Osteoblast (primary cell): ENCODE measurements at places on chromosomes 2 and 18. TPM values are rescaled to one million over a fixed set of nuclear protein-coding genes. Genes with fewer than 3 reads are reported as not detected.

The CDK15 gene
- 4.7 and 5.3 TPM in 2 replicates for total RNA-seq

The FHL2 gene
- 566 and 568 TPM in 2 replicates for total RNA-seq

The SERPINB11 gene
- total RNA-seq = not detected in 2 replicates

The CNOT9 gene
- 47.1 and 50.3 TPM in 2 replicates for total RNA-seq

The SELENOI gene
- 11.6 and 13.0 TPM in 2 replicates for total RNA-seq

The FEV gene
- total RNA-seq = not detected in 2 replicates

The POTEC gene
- total RNA-seq = 0.29 and 0.36 TPM in 2 replicates
